ENCODE measurements at places on chromosomes 1 and 21.

DNA sequence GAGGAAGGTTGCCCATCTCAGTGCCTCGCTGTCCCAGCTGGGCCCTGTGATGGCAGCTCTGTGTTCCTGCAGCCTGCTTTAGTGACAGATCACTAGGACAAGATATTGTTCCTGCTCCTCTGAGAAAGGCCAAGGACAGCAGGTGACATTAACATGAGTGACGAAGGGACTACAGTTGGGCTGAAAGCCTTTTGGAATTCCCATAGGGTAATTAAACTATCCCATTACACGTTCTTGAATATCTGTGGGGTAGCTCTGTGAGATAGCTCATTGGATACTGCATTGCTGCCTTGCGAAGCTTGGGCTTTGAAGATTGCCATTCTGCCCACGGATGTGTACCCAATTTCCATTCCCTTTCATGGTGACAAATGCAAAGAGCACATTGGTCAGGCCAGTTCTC lies 78.2 kb upstream of the COA6 start:
- DNase-seq, result peak; percentile 39

DNA sequence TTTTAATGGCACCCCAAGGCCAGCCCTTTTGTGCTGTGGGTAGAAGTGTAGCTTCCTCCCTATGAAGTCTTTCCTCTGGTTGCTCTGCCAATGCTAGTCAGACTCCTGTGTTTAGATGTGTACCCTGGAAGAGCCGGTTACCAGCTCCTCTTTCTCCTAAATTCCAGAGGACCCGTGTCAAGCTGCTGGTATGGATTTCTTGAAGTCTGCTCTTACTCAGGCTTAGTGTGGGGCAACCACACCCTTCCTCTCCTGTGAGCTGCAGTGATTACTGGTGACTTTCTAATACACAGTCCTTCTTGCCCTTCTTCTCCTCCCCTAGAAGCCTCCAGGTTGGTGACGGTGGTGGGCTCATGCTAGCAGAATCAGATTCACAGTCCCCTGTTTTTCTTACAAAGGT lies 74.1 kb upstream of the AKT3 start:
- DNase-seq, result no peak

GRCh38 chr21:34704119-34704518 lies 35.3 kb downstream of the CLIC6 start:
- no peak for DNase-seq

DNA sequence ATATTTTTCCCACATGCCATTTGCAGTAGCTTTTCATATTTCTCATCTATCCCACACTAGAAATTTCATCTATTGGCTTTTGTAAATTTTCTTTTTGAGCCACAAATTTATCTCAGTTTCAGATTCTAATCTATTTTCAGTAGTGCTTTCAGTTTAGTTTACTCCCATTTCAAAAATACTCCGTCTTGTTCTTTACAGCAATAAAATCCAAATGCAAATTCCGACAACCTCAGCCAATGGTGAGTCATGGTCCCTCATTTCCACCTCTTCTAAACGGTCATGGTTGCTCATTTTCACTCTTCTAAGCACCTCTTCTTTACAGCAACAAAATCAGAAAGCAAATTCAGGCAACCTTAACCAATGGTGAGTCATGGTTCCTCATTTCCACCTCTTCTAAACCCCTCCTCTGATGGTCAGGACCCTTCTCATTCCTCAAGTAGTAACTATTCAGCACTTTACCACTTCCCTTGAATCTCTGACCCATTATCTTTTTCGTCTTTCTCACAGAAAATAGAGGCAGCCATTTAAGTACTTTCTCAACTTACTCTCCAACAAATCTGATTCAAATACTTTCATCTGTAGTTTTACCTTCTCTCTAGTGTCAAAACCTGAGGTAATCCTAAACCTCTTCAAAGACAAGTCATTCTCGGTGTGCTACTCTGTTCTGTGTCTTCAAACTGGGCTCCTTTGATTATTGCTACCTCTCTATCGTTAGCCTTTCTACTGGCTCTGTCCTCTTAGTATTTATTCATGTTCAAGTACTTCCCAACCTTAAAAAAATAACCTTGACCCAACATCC lies 34.4 kb downstream of the C21orf91 start:
- no peak for DNase-seq

DNA sequence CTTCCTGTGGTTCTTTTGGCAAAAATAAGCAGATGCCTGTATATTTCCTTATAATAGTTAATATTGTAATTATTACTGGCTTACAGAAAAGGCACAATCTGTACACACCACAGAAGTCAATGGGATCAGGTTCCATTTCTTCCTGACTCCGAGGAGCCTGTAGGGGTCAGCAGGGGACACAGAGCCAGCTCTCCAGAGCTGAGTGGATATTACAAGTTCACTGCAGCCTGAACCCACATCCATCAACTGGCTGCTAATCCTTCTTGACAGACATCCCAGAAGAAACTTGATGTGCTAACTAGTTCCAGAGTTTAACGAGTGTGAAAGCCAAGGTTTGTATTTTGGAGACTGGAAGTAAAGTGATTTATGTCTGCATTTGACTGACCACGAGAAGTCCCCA lies 203.8 kb downstream of the LMX1A start:
- DNase-seq, result peak; percentile 1

DNA sequence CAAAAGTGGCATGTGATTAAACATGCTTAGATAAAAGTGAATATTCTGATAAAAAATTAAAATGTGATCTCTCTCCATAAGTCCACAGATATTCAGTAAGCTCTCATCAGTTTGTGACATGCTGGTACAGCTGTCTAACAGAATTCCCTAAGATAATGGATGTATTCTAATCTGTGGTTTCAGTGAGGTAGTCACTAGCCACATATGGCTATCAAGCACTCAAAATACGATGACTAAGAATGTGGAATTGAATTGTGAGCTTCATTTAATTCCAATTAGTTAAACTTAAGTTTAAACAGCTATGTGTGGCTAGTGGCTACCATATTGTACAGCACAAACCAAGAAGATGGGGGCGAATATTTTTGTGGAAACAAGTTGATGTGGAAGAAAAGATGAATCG lies 4.1 kb upstream of the REG4 start:
- DNase-seq, result peak; percentile 68

- no peak for DNase-seq
These were observed 7.4 kb upstream of the PRDM16 start for GRCh38 chr1:3061566-3061965.

- DNase-seq, result no peak
These were observed 5.0 kb downstream of the ADARB1 start for GRCh38 chr21:45079351-45079750.

- no peak for DNase-seq
These were observed 12.1 kb upstream of the POU2F1 start for GRCh38 chr1:167208624-167208976.

All from myocyte (in vitro differentiated cells).